ENCODE measurements at places on chromosomes 3 and 15. TPM values are rescaled to one million over a fixed set of nuclear protein-coding genes. Genes with fewer than 3 reads are reported as not detected.

AP4E1 gene
- polyA plus RNA-seq: 2.3 TPM

SH2D7 gene
- not detected for polyA plus RNA-seq

EPB42 gene
- polyA plus RNA-seq: not detected

SOX14 gene
- not detected for polyA plus RNA-seq

SLC24A1 gene
- not detected for polyA plus RNA-seq

OR5K2 gene
- polyA plus RNA-seq: not detected

GLDN gene
- not detected for polyA plus RNA-seq

ROBO2 gene
- polyA plus RNA-seq: not detected

CYP1A2 gene
- polyA plus RNA-seq: not detected

GABRA5 gene
- polyA plus RNA-seq: not detected

- no peak for DNase-seq
Measured at GRCh38 chr3:103510760-103511159, 1075.9 kb downstream of the ZPLD1 start.

DNA sequence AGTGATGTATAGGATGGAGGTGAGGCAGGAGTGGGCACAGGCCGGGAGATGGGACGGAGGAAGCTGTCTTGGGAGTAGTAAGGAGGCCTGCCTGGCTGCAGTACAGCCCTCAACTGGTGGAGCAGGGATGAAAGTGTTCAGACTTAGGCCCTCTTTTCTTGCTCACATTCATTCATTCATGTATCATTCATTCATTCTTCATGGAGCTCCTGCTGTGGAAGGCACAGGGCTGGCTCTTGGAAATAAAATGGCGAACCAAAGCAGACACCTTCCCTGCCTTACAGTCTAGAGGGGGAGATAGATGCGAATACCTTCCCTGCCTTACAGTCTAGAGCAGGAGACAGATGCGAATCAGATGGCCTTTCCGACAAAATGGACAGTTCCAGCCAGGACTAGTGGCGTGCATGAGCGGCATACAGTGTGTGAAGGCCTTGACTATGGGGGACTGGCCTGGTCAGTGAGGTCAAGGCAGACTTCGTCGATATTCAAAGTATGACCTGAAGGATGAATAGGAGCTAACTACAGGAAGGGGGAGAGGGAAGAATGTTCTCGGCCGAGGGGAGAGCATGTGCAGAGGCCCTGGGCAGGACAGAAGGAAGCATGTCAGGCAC lies 143.2 kb upstream of the TLE3 start:
- DNase-seq: no peak

- no peak for DNase-seq
Measured at GRCh38 chr3:121979734-121980449, 42.2 kb downstream of the ILDR1 start.

- no peak for DNase-seq
Measured at GRCh38 chr3:81651139-81651538, 110.3 kb downstream of the GBE1 start.

DNA sequence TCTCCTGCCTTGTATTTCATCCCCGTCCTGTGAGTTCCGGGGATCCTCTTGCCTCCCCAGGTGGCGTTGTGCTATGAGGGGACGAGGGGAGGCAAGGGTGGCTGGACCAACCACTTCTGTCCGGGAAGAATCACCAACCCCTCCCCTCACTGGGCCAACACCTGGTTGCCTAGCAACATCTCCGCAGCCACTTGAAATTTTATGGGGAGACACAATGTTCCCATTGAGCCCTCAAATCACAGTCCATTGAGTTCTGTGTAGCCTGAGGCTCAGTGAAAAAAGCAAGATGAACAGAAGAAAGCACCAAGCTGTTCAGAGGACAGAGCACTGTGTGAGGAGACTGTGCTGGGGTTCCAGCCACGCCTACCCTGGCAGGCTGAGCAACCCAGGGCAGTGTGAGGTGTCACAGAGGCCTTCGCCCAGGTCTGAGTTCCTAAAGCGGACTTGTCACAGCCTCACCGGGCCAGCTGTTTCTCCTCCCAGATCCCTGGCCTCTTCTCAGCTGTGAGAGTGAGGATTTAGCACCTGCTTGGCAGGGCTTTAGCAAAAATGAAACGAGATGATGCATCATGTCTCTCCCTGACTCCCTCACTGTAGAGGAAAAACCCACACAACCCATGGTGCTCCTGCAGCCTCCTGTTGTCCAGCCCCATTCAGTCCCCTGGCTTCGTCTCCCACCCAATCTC lies 76.8 kb downstream of the ATP2B2 start:
- no peak for DNase-seq

GRCh38 chr15:52262364-52262763 lies 33.2 kb downstream of the MYO5C start:
- DNase-seq: no peak

DNA sequence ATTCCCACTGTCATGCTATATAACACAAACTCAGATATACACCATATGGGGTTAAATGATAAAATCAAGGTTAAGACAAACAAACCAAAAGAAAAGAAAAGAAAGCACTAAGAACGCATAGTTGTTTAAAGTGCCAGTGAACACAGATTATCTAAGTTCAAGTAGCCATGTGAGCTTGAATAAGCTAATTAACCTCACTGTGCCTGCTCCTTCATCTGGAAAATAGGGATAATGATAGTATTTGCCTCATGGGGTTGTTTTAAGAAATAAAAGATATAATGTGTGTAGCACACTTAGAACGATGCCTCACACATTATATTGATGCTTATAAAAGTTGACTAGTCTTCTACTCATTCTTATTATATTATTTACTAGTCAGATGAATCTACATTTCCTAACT lies 72.6 kb upstream of the IL12A start:
- no peak for DNase-seq

GRCh38 chr3:190121383-190121782 lies 686 bp upstream of the P3H2 start:
- DNase-seq: no peak

GRCh38 chr15:89693696-89694095 lies 3.1 kb downstream of the WDR93 start:
- DNase-seq: no peak

- no peak for DNase-seq
Measured at GRCh38 chr15:65041787-65042186, 3.4 kb upstream of the SLC51B start.

GRCh38 chr3:48532271-48532976 lies 24.2 kb downstream of the PFKFB4 start:
- no peak for DNase-seq

- no peak for DNase-seq
Measured at GRCh38 chr3:37611771-37612170, 249.9 kb upstream of the CTDSPL start.

- peak; percentile 1 for DNase-seq
Measured at GRCh38 chr3:127483902-127484591, 106.5 kb downstream of the TPRA1 start.

GRCh38 chr3:111662907-111663306 lies 67.8 kb upstream of the ZBED2 start:
- no peak for DNase-seq

Data from immature natural killer cell (primary cell).